ENCODE measurements at places on chromosomes 12 and 14. TPM values are rescaled to one million over a fixed set of nuclear protein-coding genes. Genes with fewer than 3 reads are reported as not detected.
A peak's percentile ranks its signal among the peaks of the same experiment; 100 is the strongest.

TEX22 gene
- total RNA-seq = not detected

C1RL gene
- total RNA-seq = 126 TPM

DNA sequence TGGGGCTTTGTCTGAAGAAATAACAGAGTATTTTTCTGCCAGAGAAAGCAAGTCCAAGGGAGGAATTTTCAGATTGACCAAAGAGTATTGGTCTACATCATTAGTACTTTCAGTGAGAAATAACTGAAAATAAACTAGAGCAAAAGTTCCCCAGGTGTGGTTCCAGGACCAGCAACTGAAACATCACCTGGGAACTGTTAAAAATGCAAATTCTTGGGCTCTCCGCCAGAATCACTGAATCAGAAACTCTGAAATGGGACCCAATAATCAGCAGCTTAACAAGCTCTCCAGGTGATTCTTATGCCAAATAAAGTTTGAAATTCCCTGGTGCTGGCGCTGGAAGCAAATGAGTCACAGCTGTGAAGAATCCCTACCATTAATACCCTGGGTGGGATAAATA is 52.1 kb downstream of the EIF2S3B start:
- DNase-seq = no peak
- H3K36me3 ChIP-seq = no peaks in the 10 kb centered on the region

GRCh38 chr12:47705566-47706425 is at the start of gene RPAP3:
Gene RPAP3, minus strand, starts transcription at chr12:47706030. Its CDS starts 3,190 bp downstream, at chr12:47702840.
- H3K4me3 ChIP-seq = peak within 1 kb of the TSS; percentile 87
- DNase-seq = peak; percentile 95
- H3K4me1 ChIP-seq = peaks cover 4% of the 10 kb centered on the region
- H3K27ac ChIP-seq = peak within 1 kb of the TSS; percentile 72

GRCh38 chr12:92762773-92763172 is 60.0 kb downstream of the PLEKHG7 start:
- H3K4me3 ChIP-seq = no peak overlapping the region
- no peaks in the 10 kb centered on the region for H3K36me3 ChIP-seq
- no peaks in the 10 kb centered on the region for H3K27me3 ChIP-seq
- peaks cover 12% of the 10 kb centered on the region for H3K4me1 ChIP-seq

DNA sequence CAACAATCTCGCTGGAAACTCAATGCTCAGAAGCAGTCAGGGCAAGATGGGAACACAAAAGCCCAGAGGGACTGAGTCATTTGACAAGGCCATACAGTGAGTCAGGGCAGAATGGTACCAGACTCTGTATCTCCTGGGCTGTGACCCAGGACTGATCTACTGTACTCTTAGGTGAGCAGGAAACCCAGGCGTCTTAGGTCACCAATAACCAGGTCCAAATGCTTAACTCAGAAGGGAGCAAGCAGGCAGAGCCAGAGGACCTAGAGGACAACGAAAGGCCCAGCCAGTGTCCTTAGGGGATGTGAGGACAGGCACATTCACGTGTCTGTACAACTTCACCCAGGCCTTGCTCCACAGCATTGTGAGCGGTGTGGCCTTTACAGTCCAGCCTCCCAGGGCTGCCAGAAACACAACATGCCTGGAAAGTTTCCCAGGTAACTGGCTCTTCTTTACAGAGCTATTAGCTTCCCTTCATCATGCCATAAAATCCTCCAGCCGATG is 69.9 kb downstream of the ARL6IP4 start:
- H3K27ac ChIP-seq = peak overlapping the region; percentile 81
- H3K36me3 ChIP-seq = no peaks in the 10 kb centered on the region
- no peak overlapping the region for H3K4me3 ChIP-seq
- H3K4me1 ChIP-seq = peaks cover 16% of the 10 kb centered on the region
- no peaks in the 10 kb centered on the region for H3K27me3 ChIP-seq
